Kidney capillary endothelial cell (primary cell): ENCODE measurements at places on chromosomes 1 and 21.
A peak's percentile ranks its signal among the peaks of the same experiment; 100 is the strongest.

- DNase-seq: no peak
These were observed 3.0 kb downstream of the TNFRSF4 start for GRCh38 chr1:1210726-1211540.

- no peak for DNase-seq
These were observed 47.1 kb upstream of the TLR5 start for GRCh38 chr1:223189903-223190724.

GRCh38 chr1:44208226-44208625, 5.0 kb upstream of the DMAP1 start:
- DNase-seq: no peak

DNA sequence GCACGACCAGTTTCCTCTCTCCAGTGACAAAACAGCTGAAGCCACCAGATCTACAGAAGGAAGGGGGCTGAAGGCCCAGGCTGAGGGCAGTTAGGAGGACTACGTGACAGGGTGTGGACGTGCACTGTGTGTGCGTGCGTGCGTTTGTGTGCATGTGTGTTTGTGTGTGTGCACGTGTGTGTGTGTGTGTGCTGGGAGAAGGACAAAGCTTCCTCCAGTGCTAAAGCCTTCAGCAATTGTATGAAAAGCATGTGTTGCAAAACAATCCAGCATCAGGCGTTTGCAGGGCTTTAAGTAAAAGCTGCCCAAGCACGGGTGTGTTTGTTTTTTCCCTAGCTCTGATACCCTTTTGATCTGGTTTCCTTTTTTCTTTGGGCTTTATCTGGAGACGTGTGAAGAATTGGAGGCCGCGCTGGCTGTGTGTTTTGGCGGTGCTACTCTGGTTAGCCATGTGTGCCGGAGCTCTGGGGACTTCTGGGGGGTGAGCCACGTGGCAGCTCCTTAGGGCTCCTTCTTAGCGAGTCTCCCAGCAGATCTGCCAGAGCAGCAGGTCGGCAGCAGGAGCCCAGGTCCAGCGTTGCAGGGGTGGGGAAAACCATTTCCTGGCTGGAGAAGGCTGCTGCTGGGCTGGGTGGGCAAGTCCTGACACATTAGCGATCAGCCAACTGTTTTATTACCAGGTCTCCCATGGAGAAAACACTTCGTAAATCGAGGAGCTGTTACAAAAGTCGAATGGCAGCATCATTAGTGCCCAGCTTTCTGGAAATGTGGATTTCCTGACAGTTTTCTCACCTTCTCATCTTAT, 73.4 kb downstream of the UCK2 start:
- no peak for DNase-seq

GRCh38 chr1:45785583-45785982, 17.8 kb upstream of the MAST2 start:
- no peak for DNase-seq

- no peak for DNase-seq
These were observed 874.8 kb downstream of the KCNT2 start for GRCh38 chr1:195733408-195733807.

DNA sequence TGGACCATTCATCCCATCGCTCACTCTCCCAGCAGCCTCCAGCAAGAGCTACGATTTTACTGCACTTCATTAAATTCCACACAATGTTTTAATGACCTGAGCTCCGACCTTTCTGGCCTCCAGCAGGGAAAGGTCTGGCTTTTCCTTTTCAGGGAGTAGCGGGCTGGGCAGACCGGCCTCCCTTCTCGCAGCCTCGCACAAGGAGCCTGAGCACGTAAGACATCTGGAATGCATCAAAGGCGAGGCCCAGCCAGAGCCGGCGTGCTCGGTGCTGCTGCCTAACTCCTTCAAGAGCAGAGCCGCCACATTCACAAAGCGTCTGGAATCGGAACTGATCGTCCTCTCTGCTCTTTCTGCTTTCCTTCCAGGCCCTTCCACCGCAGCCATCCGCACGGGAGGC, 32.5 kb upstream of the FHAD1 start:
- DNase-seq: no peak

DNA sequence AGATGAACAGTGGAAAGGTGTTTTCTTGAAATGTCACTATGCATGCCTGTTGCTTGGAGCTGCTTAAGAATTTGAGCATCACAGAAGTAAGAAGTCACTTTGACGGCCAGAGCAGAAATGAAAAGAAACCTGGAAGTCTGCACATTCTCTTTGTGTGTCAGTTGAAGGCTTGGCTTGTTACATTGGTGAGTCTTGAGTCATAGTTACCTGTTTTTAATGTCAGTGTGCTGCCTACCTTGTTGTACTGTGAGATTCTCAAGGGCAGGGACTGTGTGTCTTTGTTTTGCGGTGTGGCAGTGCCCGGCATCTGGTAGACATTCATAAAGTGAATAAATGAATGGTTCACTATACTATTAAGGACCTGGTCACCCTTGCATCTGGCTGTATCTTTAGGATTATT, 9.9 kb downstream of the OTUD3 start:
- no peak for DNase-seq

- no peak for DNase-seq
These were observed 29.6 kb downstream of the SETD4 start for GRCh38 chr21:36030581-36031189.

- DNase-seq: no peak
These were observed 40.2 kb upstream of the KIF1B start for GRCh38 chr1:10170239-10170574.

DNA sequence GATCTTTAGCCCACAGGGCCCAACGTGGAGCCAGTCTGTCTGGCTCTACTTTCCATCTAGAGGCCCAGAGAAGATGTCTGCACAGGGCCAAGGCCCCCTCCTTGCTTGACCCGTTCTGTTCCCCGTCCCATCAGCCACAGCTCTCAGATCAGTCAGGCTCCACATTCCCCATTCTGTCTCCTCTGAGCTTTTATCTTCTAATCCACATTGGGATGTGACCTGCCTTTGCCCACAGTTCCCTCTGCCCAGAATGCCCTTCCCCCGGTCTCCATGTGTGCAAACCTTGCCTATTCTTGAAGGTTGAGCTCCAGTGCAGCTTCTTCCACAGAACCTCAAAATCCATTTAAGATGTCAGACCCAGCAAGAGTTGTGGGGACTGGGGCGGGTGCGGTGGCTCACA, 53.3 kb upstream of the WASF2 start:
- DNase-seq: no peak

DNA sequence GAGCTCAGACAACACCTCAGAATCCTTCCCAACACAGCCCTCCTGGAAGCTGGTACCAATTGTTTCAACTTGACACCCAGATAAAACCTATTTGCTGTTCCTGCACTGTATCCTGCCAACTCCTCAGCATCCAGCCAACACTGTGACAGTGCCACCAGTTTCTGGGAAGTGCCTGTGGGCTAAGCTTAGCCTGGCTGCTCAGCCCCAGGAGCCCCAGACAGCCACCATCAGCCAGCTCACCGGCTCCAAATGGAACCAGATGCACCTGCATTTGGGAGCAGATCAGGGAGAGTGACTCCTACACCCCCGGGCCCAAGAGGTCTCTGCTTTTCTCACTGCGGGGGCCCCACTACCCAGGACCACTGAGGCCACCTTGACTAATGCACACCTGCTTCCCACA, 24.9 kb downstream of the KCNN3 start:
- DNase-seq: no peak

GRCh38 chr1:61227857-61228550, 145.6 kb downstream of the NFIA start:
- no peak for DNase-seq

DNA sequence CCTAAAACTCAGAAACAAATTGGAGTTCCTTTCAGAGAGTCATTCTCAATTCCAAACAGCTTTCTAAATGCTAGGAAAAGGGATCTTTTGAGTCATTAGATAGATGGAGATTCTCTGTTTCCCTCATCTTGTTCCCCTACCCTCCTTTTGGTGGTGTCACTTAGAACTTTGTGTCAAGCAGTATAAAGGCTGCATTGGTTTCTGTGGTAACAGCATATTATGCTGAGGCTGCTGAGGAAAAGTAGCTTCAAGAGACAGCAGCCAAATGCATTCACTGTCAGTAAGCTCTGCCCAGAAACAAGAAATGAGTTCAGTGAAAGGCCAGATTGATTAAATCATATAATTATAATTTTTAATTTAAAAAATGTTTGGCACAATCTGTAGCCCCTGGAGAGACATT, 144.1 kb downstream of the LRRC40 start:
- DNase-seq: no peak

DNA sequence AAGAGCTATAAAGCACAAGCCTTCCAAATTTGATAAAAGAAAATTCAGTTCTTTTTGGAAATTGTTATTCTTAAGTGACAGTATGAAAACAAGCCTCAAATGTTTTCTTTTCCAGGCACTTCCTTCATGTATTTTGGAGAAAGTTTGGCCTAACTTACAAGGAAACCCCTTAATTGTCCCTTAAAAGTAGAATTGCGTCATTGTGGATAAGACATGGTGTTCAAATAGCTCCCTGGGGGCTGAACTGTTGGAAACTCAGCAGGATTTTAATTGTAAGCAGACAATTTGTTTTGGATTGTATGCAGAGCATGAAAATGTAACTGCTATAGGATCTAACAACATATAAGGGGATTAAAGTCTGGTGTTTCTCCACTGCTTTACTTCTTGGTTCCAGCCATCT, 35.4 kb upstream of the FGGY start:
- no peak for DNase-seq

DNA sequence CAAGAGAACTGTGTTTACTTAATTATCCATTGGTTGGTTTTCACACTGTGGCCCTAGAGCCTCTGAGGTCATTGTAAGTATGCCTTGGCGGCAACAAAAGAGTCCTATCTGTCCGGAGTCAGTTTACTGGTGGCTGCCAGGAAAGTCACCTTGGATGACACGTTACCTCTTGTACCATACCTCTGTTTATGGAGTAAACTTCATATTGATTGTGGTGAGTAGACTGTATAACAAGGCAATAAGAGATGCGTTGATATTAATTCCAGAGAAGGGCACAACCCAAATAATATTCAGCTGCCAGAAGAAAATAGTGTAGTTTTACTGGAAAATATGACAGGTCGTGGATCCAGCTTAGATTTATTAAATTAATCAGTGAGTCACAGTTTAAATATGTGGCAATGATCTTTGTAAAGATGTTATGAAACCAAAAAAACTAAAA, 20.4 kb upstream of the KIF14 start:
- DNase-seq: no peak

GRCh38 chr1:24384251-24385090, 29.1 kb downstream of the STPG1 start:
- peak; percentile 59 for DNase-seq

DNA sequence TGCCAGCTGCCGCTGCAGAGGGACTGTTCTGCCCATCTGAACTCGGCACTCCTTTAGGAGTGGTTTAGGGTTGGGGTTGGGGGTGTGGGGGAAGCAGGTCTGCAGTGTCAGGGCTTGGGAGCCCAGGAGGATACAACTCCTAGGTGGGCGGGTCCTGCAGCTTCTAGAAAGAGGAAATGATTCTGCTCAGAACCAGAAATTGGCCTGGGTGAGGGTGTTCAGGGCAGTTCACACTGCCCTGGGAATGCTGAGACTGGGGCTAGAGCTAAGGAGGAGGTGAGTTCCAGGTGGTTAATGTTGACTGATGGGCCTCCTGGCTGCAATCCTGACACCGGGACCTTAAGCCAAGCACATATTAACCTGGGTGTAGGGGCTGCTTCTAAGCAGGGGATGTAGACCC, 4.8 kb upstream of the SLC26A9 start:
- no peak for DNase-seq

GRCh38 chr1:64601207-64601606, 131.3 kb downstream of the CACHD1 start:
- no peak for DNase-seq

DNA sequence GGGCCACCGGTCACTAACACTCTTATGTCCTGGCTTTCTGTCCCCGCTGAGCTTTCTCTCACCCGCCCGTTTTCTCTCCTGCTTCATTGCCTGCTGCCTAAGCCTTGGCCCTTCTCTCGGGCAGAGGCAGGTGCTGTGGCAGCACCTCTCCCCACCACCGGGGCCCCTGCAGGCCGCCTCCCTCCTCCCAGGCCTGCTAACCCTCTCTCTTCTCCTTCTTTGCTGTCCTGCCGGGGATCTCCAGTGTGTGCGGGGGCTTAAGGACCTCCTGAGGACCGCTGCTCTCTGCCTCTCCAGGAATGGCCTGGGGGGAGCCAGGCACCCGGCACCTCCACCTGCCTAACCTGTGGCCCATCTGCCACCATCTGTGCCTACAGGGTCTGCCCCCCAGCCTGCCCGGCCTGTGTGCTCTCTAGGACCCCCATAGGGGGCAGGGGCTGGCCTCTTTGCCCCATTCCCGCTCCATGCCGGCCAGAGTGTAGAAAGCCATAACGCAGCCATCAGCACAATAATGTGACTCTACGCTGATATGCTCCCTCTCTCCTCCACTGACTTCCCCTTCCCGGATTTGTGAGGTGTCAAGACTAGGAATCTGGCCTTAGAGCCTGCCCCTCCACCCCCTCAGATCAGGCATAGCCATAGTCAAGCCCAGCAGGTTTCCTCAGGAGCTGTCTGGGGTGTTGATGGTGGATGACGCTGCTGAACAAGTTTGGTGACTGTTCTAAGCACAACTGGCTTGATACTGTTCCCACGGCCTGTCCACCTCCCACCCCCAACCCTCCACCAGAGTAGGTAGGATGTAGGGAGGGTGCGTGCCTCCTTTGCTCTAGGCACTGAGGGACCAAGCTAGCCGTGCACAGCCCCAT, 6.1 kb upstream of the SFN start:
- no peak for DNase-seq

- DNase-seq: no peak
These were observed 2.0 kb downstream of the PYCR2 start for GRCh38 chr1:225921734-225922709.

- DNase-seq: no peak
These were observed 1046.7 kb upstream of the B3GALT2 start for GRCh38 chr1:194233069-194233468.

DNA sequence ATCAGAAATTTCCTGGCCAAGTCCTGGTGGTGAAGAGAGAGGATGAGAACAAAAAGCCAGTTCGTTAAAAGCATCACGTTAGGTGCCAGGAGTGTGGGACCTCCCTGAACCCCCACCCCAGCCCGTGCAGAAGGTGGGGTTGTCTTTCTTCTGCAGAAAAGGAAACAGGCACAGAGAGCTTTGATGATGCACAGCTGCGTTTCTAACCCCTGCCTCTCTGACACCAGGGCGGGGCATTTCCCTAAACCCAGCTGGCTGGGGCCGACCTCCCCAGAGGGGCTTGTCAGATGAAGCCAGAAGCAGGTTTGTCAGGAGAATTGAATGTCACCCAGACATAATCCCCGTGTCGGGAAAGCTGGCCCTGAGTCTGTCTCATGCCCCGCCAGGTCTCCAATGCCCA, 189.3 kb upstream of the EDN2 start:
- DNase-seq: no peak

- DNase-seq: no peak
These were observed 11.0 kb upstream of the LDLRAD2 start for GRCh38 chr1:21801100-21801499.
